ENCODE measurements at places on chromosomes 2 and 18. TPM values are rescaled to one million over a fixed set of nuclear protein-coding genes. Genes with fewer than 3 reads are reported as not detected.

Gene GAREM1
- total RNA-seq, result 13.9 TPM

Gene PLCL1
- total RNA-seq, result 10.4 TPM

Gene GNAL
- total RNA-seq, result 13.1 TPM

Gene CCDC88A
- 12.9 TPM for total RNA-seq

Gene NAT8
- total RNA-seq, result 0.31 TPM

Gene RAB17
- total RNA-seq, result 1.3 TPM

Gene CXCR4
- total RNA-seq, result 2.5 TPM

Gene ZNF512
- 6.1 TPM for total RNA-seq

Gene KCNG2
- total RNA-seq, result not detected

Gene MAB21L4
- not detected for total RNA-seq

Gene EFHD1
- total RNA-seq, result 14.3 TPM

Gene HOXD11
- not detected for total RNA-seq

Measured in gastrocnemius medialis (tissue), 4 donors.